Globus pallidus (tissue), 1 donor: ENCODE measurements at places on chromosomes 1 and 21.

DNA sequence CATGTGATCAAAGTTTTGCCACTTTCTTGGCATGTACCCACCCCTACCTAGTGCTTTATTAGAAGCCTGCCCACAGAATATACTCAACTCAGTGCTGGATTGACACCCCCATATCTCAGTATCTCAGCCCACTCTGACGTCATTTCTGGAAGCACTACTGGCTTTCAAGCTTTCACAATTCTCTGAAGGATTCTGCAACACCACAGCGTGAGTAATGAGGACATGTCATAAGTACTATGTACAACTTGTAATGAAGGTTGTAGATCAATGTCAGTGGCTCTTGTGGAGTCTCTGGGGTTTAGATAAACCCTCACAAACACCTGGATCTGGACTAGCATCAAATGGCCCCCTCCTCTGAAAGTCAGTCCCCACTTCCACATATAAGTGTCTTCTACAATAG is 57.2 kb downstream of the TNFSF4 start:
- no peak for DNase-seq

- no peak for DNase-seq
Measured at GRCh38 chr1:9847269-9847668, 23.5 kb upstream of the CLSTN1 start.

GRCh38 chr1:48043622-48044021 is 46.4 kb upstream of the TRABD2B start:
- no peak for DNase-seq

DNA sequence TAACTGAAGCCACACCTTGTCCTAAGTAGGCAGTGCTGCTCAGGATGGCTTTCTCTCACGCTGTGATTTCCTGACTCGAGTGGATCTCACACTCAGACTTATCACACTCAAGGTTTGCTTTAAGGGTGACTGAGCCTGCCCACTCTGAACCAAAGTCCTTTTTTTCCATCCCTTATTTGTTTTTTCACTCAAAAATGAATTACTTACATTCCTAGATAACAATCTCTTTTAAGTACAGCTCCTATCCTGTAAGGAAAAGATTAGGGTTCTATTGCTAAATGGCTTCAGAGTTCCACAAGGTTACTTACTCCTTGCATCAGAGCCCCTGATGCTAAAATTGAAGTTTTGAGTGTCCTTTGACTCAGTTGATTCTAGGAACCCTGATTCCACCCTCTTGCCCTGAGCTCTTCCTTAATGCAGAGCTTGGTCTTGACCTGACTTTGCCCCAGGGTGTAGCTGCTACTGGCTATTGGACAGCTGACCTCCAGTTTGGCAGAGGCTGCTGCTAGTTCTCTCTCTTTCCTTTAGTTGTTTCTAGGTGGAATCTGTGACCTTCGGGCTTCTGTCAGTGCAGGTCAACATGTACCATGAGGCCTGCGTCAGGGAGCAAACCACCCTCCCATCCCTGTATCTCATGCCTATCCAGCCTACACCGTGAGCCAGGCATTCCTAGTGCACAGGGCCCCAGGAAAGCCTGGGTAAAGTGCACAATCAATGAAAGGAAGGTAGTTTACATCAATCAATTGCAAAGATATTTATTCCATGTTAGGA is 80.1 kb upstream of the CD55 start:
- no peak for DNase-seq
